NB4 (cell line): ENCODE measurements at places on chromosomes 1 and 21.

- peak; percentile 51 for DNase-seq
These were observed 16.6 kb downstream of the STX12 start for GRCh38 chr1:27789540-27790041.

DNA sequence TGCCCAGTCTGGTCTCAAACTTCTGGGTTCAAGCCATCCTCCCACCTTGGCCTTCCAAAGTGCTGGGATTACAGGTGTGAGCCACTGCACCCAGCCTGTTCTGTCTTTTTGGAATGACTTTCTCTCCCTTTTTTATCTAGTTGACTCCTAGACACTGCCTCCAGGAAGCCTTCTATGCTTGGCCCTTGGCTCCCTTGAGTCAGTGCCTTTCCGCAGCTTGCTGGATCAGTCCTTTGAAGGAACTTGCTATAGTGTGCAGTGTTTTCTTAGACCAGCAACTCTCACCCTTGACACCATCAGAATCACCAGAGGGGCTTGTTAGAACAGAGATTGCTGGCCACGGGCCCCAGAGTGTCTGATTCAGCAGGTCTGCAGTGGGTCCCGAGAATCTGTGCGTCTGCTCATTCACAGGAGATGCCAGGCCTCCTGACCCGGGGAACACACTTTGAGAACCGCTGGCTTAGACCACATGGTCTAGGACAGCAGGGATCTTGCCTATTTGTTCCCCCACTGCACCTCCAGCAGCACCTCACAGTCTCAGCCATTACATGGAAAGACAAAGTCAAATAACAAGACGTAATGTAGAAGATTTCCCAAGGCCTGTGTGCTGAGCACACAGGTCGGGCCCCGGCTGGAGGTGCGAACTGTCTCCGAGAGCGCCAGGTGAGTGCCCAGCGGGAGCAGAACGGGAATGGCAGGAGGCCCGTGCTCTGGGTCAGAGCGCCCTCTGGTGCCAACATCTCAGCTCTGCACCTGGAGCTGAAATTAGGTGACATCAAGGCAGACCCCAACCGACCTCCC is 27.4 kb upstream of the CTPS1 start:
- peak; percentile 53 for DNase-seq

- no peak for DNase-seq
These were observed 409.5 kb downstream of the NTNG1 start for GRCh38 chr1:107550358-107550757.

DNA sequence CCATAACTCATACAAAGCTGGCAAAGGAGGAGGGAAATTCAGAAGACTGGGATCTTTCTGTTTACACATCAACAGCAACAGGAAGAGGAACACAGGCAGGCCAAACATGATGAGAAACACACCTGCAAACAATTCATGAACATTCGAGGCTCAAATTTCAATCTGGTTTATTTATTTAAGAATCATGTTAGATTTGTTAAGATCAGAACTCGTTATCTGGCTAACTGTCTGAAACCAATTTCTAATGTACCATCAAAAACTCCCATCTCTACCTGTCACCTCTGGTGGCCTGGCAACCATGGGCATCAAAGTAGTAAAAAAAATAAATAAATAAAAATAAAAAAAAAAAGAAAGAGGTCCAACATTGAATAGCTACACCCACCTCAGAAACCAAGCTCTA is 9.8 kb downstream of the LBR start:
- no peak for DNase-seq

GRCh38 chr1:212070720-212071302 is 35.3 kb downstream of the DTL start:
- DNase-seq: peak; percentile 40
